ENCODE measurements at places on chromosomes 3 and 15. TPM values are rescaled to one million over a fixed set of nuclear protein-coding genes. Genes with fewer than 3 reads are reported as not detected.

GRCh38 chr15:64883100-64883581 lies 28.6 kb upstream of the ANKDD1A start:
- no peak overlapping the region for H3K4me3 ChIP-seq
- no peaks in the 10 kb centered on the region for H3K36me3 ChIP-seq
- H3K27ac ChIP-seq, result peak overlapping the region; percentile 62
- DNase-seq, result no peak
- no peaks in the 10 kb centered on the region for H3K27me3 ChIP-seq

GRCh38 chr15:71547011-71547410 lies 263.3 kb upstream of the NR2E3 start:
- no peaks in the 10 kb centered on the region for H3K4me1 ChIP-seq
- H3K27me3 ChIP-seq, result no peaks in the 10 kb centered on the region
- no peaks in the 10 kb centered on the region for H3K36me3 ChIP-seq
- DNase-seq, result no peak
- no peak overlapping the region for H3K4me3 ChIP-seq
- H3K27ac ChIP-seq, result no peak overlapping the region

GRCh38 chr3:48039487-48040190 lies 23.4 kb upstream of the MAP4 start:
- no peaks in the 10 kb centered on the region for H3K36me3 ChIP-seq
- DNase-seq, result peak; percentile 71
- peaks cover 17% of the 10 kb centered on the region for H3K4me1 ChIP-seq
- H3K27me3 ChIP-seq, result no peaks in the 10 kb centered on the region

Gene GPR149
- not detected for polyA plus RNA-seq

Gene CELSR3
- polyA plus RNA-seq, result 0.32 TPM

- H3K4me1 ChIP-seq, result no peaks in the 10 kb centered on the region
- H3K36me3 ChIP-seq, result no peaks in the 10 kb centered on the region
- no peak for DNase-seq
- no peaks in the 10 kb centered on the region for H3K27me3 ChIP-seq
These were observed 14.8 kb upstream of the ZNF639 start for GRCh38 chr3:179308001-179308400.

GRCh38 chr15:29873947-29874411 lies 51.7 kb upstream of the TJP1 start:
- no peaks in the 10 kb centered on the region for H3K36me3 ChIP-seq
- no peak overlapping the region for H3K27ac ChIP-seq
- H3K27me3 ChIP-seq, result no peaks in the 10 kb centered on the region
- no peak overlapping the region for H3K4me3 ChIP-seq
- H3K4me1 ChIP-seq, result no peaks in the 10 kb centered on the region

Gene GABPB1
- polyA plus RNA-seq, result 42.3 TPM

Gene APEH
- polyA plus RNA-seq, result 74.3 TPM

Gene SLC22A14
- polyA plus RNA-seq, result 0.10 TPM

- H3K4me3 ChIP-seq, result no peak overlapping the region
- H3K36me3 ChIP-seq, result no peaks in the 10 kb centered on the region
- H3K27me3 ChIP-seq, result no peaks in the 10 kb centered on the region
- H3K27ac ChIP-seq, result no peak overlapping the region
- DNase-seq, result no peak
These were observed 4.7 kb upstream of the DNASE1L3 start for GRCh38 chr3:58215317-58216025.

DNA sequence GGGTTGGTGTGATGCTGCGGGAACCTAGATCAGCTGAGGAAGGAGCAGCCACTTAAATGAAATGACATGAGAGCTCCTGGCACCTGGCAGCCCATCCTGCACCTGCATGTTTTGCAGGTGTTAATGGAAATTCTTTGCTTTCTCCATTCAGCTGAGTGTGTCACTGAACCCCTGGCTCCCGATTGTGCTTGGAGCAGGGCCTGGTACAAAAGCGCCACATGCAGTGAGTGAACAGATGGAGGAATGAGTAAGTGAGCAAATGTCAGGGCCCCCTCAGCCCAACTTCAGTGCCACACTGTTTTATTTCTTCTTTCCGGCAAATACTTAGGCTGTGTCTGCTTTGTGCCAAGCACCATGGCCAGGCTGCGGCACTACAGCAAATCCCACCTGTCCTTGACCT lies 132.2 kb downstream of the ASB7 start:
- no peaks in the 10 kb centered on the region for H3K27me3 ChIP-seq
- no peak for DNase-seq
- H3K27ac ChIP-seq, result no peak overlapping the region
- no peak overlapping the region for H3K4me3 ChIP-seq
- H3K36me3 ChIP-seq, result no peaks in the 10 kb centered on the region
- no peaks in the 10 kb centered on the region for H3K4me1 ChIP-seq

GRCh38 chr3:129461461-129462146 lies 21.6 kb downstream of the IFT122 start:
- H3K27me3 ChIP-seq, result no peaks in the 10 kb centered on the region
- peaks cover 6% of the 10 kb centered on the region for H3K36me3 ChIP-seq

- no peak overlapping the region for H3K27ac ChIP-seq
- no peak overlapping the region for H3K4me3 ChIP-seq
- no peak for DNase-seq
- H3K27me3 ChIP-seq, result no peaks in the 10 kb centered on the region
- no peaks in the 10 kb centered on the region for H3K36me3 ChIP-seq
These were observed 790.1 kb upstream of the CFAP20DC start for GRCh38 chr3:59839810-59840515.

GRCh38 chr15:37394402-37395099 lies 294.2 kb upstream of the MEIS2 start:
- H3K4me3 ChIP-seq, result no peak overlapping the region
- H3K27ac ChIP-seq, result no peak overlapping the region
- no peaks in the 10 kb centered on the region for H3K27me3 ChIP-seq
- H3K4me1 ChIP-seq, result no peaks in the 10 kb centered on the region
- no peak for DNase-seq
- H3K36me3 ChIP-seq, result no peaks in the 10 kb centered on the region

Gene FEZF2
- polyA plus RNA-seq, result not detected

Gene LTK
- 0.17 TPM for polyA plus RNA-seq

GRCh38 chr3:55500555-55501330 lies 13.6 kb upstream of the WNT5A start:
- H3K27me3 ChIP-seq, result no peaks in the 10 kb centered on the region
- H3K4me3 ChIP-seq, result no peak overlapping the region
- no peaks in the 10 kb centered on the region for H3K4me1 ChIP-seq
- H3K27ac ChIP-seq, result no peak overlapping the region

DNA sequence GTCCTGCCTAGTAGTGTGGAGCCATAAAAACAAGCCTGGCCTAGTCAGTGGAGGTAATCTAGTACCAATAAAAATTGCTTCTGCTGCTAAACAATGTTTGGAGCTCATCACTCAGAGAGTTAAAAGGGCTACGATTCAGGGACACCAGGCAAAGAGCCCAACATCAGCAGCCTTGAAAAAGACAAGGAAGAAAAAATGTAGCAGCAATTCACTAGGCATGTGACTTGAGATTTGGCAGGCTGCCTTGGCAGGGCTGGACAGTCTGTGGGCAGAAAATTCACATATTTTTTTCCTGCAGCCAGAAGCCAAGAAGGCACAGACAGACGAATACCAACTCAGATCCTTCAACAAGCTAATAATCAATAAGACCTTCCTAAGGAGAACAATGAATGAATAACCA lies 47.2 kb downstream of the IGSF11 start:
- DNase-seq, result no peak
- no peak overlapping the region for H3K4me3 ChIP-seq
- H3K4me1 ChIP-seq, result no peaks in the 10 kb centered on the region
- no peak overlapping the region for H3K27ac ChIP-seq
- no peaks in the 10 kb centered on the region for H3K27me3 ChIP-seq

GRCh38 chr15:95644100-95644875 lies 686.2 kb upstream of the NR2F2 start:
- H3K36me3 ChIP-seq, result no peaks in the 10 kb centered on the region
- no peak for DNase-seq
- no peaks in the 10 kb centered on the region for H3K27me3 ChIP-seq
- no peaks in the 10 kb centered on the region for H3K4me1 ChIP-seq

GRCh38 chr15:74399511-74400312 lies 32.3 kb upstream of the CYP11A1 start:
- no peak for DNase-seq
- no peaks in the 10 kb centered on the region for H3K36me3 ChIP-seq
- peaks cover 6% of the 10 kb centered on the region for H3K4me1 ChIP-seq
- no peak overlapping the region for H3K27ac ChIP-seq
- no peak overlapping the region for H3K4me3 ChIP-seq

- H3K4me3 ChIP-seq, result no peak overlapping the region
- H3K36me3 ChIP-seq, result no peaks in the 10 kb centered on the region
- H3K27me3 ChIP-seq, result no peaks in the 10 kb centered on the region
- no peak for DNase-seq
- no peaks in the 10 kb centered on the region for H3K4me1 ChIP-seq
- no peak overlapping the region for H3K27ac ChIP-seq
These were observed 89.4 kb downstream of the LSM3 start for GRCh38 chr3:14267976-14268375.

DNA sequence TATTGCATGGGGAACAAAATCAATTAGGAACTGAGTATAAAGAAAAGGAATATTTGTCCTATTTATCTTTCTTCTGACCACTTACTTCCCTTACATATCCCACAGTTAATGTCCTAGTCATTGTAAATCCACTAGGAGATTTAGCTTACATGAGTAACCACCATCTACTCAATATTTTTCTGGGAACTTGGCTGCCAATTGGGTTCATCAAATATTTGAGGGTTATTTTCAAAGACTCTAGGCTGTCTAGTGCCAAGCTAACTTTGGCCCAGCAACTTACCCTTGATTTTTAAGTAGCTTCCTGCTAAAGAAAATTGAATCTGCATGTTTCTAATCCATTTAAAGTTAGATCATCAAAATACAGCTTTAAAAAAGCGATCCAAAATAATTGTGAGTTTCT lies 362.5 kb upstream of the EPHA3 start:
- H3K27ac ChIP-seq, result no peak overlapping the region
- H3K36me3 ChIP-seq, result no peaks in the 10 kb centered on the region
- no peaks in the 10 kb centered on the region for H3K4me1 ChIP-seq
- no peaks in the 10 kb centered on the region for H3K27me3 ChIP-seq

GRCh38 chr15:62464705-62465104 lies 299.6 kb upstream of the C2CD4B start:
- no peaks in the 10 kb centered on the region for H3K36me3 ChIP-seq
- no peak overlapping the region for H3K4me3 ChIP-seq
- H3K27ac ChIP-seq, result no peak overlapping the region
- DNase-seq, result no peak
- no peaks in the 10 kb centered on the region for H3K4me1 ChIP-seq

- no peaks in the 10 kb centered on the region for H3K27me3 ChIP-seq
- H3K4me1 ChIP-seq, result no peaks in the 10 kb centered on the region
- peak; percentile 29 for DNase-seq
- H3K27ac ChIP-seq, result no peak overlapping the region
- H3K4me3 ChIP-seq, result no peak overlapping the region
These were observed 48.6 kb downstream of the SLC12A8 start for GRCh38 chr3:125163739-125164601.

- H3K27ac ChIP-seq, result no peak overlapping the region
- H3K4me1 ChIP-seq, result no peaks in the 10 kb centered on the region
- DNase-seq, result no peak
- H3K27me3 ChIP-seq, result no peaks in the 10 kb centered on the region
These were observed 124.8 kb upstream of the ABI3BP start for GRCh38 chr3:101117980-101118379.

DNA sequence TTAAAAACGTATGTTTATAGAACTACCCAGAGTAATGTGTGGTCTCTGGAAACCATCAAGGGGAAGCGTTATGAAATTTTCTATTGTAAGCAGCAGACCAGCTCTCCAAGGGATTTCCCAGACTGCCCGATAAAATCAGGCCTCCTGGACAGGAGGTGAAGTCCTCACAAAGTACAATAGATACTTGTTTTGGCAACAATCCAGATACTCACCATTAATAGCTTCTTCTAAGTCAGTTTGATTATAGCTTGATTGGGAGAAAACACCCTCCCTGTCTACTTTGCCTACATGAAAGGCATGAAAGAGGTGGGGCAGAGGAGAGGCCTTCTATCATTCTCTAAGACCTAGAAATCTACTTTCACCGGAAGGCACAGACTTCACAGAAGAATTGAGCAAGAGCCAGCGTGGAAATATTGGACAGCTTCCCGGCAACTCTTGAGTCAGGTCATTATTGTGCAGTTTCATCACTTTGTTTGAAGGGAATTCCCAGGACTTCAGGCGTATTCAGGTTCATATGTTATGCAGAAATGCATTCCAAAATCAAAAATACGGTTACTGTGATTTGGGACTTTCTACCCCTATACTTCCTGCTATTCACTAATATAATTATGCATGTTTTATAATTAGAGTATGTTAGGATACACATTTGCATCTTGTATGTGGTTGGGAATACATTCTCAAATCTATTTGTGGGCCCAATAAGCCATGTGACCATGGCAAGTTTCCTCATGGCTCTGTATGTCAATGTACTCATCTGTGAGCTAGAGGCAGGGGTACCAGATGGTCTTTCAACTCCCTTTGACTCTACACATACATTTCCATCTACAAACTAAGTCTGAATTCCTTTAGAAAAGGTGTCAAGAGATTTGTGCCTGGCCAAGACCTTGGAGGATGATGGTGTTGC lies 103.5 kb downstream of the CD47 start:
- no peak overlapping the region for H3K4me3 ChIP-seq
- H3K4me1 ChIP-seq, result peaks cover 33% of the 10 kb centered on the region
- H3K27ac ChIP-seq, result peak overlapping the region; percentile 47
- H3K27me3 ChIP-seq, result no peaks in the 10 kb centered on the region
- peak; percentile 95 for DNase-seq
- H3K36me3 ChIP-seq, result no peaks in the 10 kb centered on the region

Gene HRH1
- polyA plus RNA-seq, result 21.2 TPM

GRCh38 chr3:63245726-63246241 lies 32.3 kb upstream of the SYNPR start:
- H3K36me3 ChIP-seq, result no peaks in the 10 kb centered on the region
- no peak for DNase-seq
- H3K27ac ChIP-seq, result no peak overlapping the region
- no peaks in the 10 kb centered on the region for H3K4me1 ChIP-seq

Measured in endothelial cell of umbilical vein (primary cell).